ENCODE measurements at places on chromosomes 12 and 14. TPM values are rescaled to one million over a fixed set of nuclear protein-coding genes. Genes with fewer than 3 reads are reported as not detected.

DNA sequence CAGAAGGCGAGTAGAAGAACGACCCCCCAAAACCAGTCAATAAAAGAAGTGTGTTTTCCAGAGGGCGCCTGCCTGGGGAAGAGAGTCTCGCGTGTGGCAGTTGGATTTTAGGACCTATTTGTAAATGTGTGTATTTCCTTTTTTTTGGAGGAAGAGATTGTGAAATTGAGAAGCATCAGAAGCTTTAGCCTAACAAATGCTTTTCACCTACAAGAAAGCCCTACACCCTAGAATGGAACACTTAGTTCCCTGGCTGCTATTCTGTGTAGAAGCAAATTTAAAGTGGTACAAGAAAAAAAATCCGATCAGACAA is 1.3 kb downstream of the RCOR1 start:
- DNase-seq: no peak

DNA sequence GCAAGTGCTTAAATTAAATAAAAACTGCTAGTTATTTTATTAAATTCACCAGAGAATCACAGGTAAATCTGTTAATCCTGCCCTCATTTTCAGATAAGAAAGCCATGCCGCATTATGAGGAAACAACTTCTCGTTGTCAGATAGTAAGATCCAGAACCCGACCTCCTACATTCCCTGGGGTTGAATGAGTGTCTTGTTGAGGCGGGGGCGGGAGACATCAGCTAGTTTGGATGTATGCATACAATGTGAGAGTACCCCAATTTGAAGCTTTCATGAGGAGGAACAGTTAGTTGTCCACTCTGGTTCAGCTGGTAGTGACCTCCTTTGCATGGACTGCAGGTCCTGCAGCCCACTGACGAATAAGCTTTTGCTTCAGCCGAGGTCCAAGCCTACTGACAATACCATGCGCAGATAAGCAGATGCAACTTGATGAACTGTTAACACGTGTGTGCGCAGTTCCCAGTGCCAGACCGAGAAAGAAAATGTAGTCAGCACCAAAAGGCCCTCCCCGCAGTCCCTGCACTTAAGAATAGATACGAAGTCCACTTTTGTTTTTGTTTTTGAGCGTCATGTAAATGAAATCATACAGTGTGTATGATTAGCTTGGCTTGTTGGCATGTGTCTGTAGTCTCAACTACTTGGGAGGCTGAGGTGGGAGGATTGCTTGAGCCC is 34.9 kb downstream of the EVL start:
- no peak for DNase-seq

KCNJ8 gene
- 16.9 TPM for polyA plus RNA-seq

NKX2-1 gene
- polyA plus RNA-seq: not detected

DNA sequence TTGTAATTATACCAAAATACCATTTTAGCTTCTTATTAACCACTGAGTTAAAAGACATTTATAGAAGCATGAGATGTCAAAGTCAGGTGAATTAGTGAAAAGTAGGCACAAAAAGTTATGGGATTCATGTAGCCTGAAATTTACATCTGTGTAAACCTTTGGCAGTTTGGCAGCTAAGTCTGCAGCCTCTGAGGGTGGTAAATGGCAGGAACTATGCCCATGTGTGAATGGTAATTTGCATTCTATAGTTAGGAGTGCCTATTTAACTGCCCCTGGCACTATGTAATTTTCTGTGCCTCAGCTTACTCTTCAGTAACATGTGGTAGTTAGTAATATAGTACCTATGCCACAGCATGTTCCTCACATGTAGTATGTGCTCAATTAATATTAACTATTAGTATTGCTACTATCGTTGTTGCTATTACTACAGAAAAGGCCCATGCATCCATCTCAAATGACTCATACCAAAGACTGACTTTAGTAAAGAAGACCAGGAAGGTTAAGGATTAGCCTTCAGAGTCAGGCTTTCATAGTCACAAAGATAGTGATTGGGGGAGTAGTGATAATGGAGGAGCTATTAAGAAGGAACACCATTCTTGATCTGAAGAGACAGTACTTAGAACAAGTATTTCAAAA is 258.7 kb upstream of the BTG1 start:
- DNase-seq: no peak

PIWIL1 gene
- 0.22 TPM for polyA plus RNA-seq

- no peak for DNase-seq
Observed at GRCh38 chr14:49297102-49297501, 289.1 kb downstream of the RPS29 start.

- DNase-seq: no peak
Observed at GRCh38 chr14:59160506-59160905, 28.0 kb upstream of the DAAM1 start.

CCDC196 gene
- polyA plus RNA-seq: 0.22 TPM

GRCh38 chr12:130739571-130739970 is 23.5 kb upstream of the RIMBP2 start:
- no peak for DNase-seq

OR4E2 gene
- polyA plus RNA-seq: not detected

- peak; percentile 25 for DNase-seq
Observed at GRCh38 chr12:108750526-108750925, 19.2 kb upstream of the CORO1C start.

LRTM2 gene
- polyA plus RNA-seq: 0.41 TPM

GLIPR1L2 gene
- polyA plus RNA-seq: 3.7 TPM

- DNase-seq: no peak
Observed at GRCh38 chr12:53499266-53500141, at the start of gene MAP3K12. Gene MAP3K12 (minus strand): TSS chr12:53499458. CDS start chr12:53487391, 12,067 bp downstream.

BIN2 gene
- polyA plus RNA-seq: 3.0 TPM

- no peak for DNase-seq
Observed at GRCh38 chr12:26268841-26269561, 73.6 kb downstream of the SSPN start.

DNA sequence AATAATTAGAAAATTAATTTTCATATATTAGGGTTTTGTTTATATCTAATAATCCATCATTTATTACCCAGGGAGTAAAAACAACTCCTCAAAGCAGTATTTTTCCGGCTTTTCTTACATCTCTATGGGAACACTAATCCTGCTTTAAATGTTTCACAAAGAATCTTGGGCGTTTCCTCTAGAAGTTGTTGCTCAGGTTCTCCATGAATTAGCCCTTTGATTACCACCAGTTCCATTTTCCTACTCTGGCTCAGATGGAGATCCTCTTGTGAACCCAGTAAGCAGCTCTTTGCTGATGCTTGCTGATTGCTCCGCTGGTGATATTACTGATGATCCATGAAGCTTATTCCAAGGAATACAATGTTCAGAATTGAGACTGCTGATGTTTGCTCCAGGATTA is 78.5 kb upstream of the PKP2 start:
- no peak for DNase-seq

C14orf132 gene
- polyA plus RNA-seq: 32.2 TPM

- DNase-seq: no peak
Observed at GRCh38 chr12:99917711-99918402, 66.9 kb downstream of the ANKS1B start.

CCDC175 gene
- 1.1 TPM for polyA plus RNA-seq

- DNase-seq: no peak
Observed at GRCh38 chr12:117067016-117067415, 32.2 kb downstream of the TESC start.

DNA sequence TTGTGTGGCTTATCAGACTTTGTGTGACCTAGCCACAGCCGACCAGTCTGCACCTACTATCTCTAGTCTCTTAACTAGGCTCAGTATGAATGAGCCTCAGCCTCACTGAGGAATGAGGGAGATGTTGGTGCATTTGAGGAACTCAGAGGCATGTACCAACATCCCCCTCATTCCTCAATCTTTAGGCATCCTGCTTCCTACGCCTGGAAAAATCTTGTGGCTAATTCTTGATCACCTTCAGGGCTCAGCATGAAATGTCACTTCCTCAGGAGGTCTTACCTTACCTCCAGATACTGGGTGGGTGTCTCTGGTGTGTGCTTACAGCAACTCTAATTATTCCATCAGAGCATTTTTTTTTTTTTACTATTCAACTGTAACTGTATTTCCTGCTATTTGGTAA is 148.8 kb upstream of the TMCC3 start:
- DNase-seq: no peak

- no peak for DNase-seq
Observed at GRCh38 chr14:92385561-92385960, 62.6 kb downstream of the SLC24A4 start.

GRCh38 chr12:69330475-69331473 is 17.4 kb upstream of the LYZ start:
- no peak for DNase-seq

MYH7 gene
- 0.38 TPM for polyA plus RNA-seq

- no peak for DNase-seq
Observed at GRCh38 chr12:3247629-3248161, 170.5 kb downstream of the TSPAN9 start.

DNA sequence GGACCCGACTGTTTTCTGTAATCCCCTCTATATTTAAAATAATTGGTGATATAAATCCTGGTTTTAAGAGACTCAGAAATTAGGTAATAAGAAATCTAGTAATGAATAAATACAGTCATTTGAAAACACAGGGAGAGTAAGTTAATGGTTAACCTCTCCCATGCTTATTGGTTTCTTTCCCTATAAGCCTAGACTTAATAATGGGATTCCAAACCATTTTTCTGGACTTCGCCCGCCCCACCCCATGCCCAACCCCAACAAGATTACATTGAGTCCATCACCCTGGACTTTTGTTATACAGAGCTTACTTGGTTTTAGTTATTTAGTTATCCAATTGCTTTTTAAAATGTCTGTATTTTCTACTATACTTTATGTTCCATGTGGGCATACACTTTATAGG is 98.7 kb downstream of the WIF1 start:
- no peak for DNase-seq

- DNase-seq: no peak
Observed at GRCh38 chr12:105053116-105053572, 31.1 kb downstream of the ALDH1L2 start.

- DNase-seq: no peak
Observed at GRCh38 chr14:104318558-104319490, 180.4 kb downstream of the KIF26A start.

DNA sequence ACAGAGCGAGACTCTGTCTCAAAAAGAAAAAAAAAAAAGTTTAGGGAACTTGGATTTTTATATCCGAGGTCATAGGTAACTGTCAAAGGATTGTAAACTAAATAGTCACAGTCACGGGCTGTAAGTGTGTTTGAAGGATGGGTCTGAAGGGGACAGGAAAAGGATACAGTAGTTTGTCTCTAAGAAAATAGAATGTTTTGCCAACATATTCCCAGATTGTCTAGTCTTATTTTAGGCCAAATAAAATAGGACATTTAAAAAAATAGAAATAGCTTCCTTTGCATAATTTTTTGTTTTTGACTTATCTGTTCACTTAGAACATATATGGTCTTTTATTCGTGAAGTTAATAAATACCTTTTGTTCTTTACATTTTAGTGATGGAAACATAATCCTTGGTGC is 24.2 kb upstream of the REP15 start:
- peak; percentile 6 for DNase-seq

SLC6A13 gene
- polyA plus RNA-seq: 55.0 TPM

- no peak for DNase-seq
Observed at GRCh38 chr12:47361389-47362021, 281.7 kb upstream of the AMIGO2 start.

NUBPL gene
- polyA plus RNA-seq: 13.3 TPM

DNA sequence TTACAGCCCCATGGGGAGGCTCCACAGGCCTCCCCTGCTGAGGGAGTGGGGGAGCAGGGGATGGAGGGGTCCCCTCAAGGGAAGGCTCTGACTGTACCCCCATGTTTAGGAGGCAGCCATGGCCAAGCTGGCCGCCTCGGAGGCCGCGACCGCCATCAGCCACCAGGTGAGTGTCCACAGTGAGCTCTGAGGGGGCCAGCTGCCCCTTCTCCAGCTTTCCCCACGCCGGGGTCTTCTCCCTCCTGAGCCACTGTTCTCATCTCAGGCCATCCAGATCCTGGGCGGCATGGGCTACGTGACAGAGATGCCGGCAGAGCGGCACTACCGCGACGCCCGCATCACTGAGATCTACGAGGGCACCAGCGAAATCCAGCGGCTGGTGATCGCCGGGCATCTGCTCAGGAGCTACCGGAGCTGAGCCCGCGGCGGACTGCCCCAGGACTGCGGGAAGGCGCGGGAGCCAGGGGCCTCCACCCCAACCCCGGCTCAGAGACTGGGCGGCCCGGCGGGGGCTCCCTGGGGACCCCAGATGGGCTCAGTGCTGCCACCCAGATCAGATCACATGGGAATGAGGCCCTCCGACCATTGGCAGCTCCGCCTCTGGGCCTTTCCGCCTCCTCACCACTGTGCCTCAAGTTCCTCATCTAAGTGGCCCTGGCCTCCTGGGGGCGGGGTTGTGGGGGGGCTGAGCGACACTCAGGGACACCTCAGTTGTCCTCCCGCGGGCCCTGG is 13.6 kb downstream of the ACADS start:
- no peak for DNase-seq

DNA sequence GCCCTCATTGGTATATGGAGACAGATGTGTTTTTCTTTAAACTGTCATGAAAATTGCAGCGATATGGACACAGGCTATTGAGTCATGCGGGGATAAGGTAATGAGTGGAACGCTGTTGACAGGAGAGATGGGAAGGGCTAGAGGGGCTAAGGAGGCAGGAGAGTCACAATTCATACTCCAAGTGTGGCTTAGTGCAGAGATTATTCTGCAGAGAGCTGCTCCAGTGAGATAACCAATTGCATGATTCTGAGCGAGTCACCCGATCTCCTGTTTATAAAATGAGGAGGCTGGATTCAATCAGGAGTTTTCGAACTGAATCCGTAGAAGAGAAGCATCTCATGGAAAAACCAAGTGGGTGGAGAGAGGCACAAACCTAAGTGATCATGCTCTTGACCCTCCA is 106.4 kb upstream of the PLEKHG7 start:
- DNase-seq: no peak

GRCh38 chr12:93181409-93181965 is 196.2 kb upstream of the NUDT4 start:
- no peak for DNase-seq

GRCh38 chr12:473863-474577 is 14.3 kb downstream of the B4GALNT3 start:
- no peak for DNase-seq

C12orf50 gene
- 0.27 TPM for polyA plus RNA-seq

ARF6 gene
- 89.5 TPM for polyA plus RNA-seq

KIF26A gene
- 10.6 TPM for polyA plus RNA-seq

DNA sequence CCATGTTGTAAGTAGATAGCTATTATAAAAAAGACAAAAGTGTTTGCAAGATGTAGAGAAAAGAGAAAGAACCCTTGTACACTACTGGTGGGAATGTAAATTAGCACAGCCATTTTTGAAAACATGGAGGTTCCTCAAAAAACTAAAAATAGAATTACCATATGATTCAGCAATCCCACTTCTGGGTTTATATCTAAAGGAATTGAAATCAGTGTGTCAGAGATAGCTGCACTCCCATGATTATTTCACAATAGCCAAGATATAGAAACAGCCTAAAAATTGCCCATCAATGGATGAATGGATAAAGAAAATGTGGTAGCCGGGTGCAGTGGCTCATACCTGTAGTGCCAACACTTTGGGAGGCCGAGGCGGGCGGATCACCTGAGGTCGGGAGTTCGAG is 9.2 kb downstream of the PSMC6 start:
- DNase-seq: no peak

GRCh38 chr12:24113701-24114100 is 164.2 kb upstream of the SOX5 start:
- no peak for DNase-seq

GRCh38 chr14:59197695-59198262 is 9.3 kb downstream of the DAAM1 start:
- no peak for DNase-seq

KRT80 gene
- 1.0 TPM for polyA plus RNA-seq

- DNase-seq: no peak
Observed at GRCh38 chr12:103557628-103558010, 29.5 kb upstream of the STAB2 start.

Data from left renal cortex interstitium (tissue), 4 donors.